ENCODE measurements at places on chromosomes 12 and 14.

DNA sequence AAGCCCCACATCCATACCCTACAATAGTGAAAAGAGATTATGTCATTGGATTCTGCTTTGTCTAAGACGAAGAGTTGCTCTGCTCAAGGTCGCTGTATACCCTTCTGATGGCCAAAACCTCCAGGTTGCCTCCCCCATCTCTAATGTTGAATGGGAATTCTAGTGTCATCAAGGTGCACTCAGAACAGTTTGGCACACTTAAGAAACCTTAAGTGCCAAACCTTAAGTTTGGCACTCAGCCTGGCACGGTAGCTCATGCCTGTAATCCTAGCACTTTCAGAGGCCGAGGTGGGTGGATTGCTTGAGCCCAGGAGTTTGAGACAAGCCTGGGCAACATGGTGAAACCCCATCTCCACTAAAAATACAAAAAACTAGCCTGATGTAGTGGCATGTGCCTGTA lies 1245.6 kb upstream of the SEL1L start:
- DNase-seq, result no peak

GRCh38 chr14:93029417-93029816 lies 86.3 kb downstream of the ITPK1 start:
- DNase-seq, result no peak

DNA sequence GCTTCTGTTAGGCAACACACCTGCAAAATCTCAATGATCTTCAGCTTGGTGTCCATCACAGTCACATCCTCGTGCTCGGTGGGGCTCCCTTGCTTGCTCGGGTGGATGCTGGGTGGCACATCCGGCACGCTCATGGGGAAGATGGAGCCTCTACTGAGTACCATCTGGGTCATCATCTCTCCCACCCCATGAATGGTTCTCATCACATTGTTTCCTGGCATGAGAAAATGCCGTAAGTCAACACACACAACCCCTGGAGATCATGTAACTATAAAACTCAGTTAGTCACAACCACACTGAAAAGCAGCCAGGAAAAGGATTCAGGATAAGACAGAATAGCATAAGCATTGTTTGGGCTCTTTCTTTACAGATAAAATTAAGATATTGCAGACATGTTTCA lies 201.1 kb downstream of the ITPR2 start:
- DNase-seq, result no peak

DNA sequence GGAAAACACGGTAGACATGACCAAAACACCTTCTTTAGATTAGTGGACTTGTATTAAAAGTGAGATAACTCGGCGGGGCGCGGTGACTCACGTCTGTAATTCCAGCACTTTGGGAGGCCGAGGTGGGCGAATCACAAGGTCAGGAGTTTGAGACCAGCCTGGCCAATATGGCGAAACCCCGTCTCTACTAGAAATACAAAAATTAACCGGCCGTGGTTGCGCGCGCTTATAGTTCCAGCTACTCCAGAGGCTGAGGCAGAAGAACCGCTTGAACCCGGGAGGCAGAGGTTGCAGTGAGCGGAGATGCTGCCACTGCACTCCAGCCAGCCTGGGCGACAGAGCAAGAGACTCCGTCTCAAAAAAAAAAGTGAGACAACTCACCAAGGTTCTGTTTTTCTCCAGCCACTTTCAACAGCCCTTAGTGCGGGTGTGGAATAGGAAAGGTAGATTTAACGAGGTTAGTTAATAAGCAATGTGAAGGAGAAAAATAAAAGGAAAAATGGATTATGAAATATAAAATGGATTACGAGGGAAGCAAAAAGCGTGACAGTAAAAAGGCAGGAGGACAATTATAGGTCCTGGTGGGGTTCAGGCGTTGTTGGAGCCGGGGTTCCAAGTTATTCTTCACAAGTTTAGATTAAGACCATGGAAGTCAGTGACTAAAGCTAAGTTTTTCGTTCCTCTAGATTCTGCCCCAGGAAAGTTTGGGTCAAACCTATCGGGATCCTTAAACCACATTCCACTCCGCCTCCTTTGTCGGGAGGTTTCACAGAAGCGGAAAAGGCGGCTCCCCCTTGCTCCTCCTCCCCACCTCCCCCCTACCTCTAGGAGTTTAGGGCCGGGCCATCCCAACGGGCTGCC lies 534 bp downstream of the PPP2R3C start:
- no peak for DNase-seq

DNA sequence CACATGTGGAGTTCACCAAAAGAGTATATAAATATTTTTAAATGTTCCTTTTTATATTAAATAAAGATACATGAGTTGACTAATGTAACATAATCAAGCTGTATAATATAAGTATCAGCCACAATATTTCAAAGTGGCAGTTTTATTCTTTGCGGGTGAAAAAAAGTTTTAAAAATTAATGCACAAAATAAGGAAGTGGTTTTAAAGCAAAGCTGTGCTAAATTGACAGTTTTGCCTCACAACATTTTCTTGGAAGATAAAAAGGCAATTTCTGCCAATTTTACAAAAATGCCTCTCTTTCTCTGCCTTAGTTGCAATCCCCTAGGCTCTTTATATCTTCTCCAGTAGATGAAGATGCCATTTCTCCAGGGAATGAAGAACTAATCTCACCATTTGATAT lies 719.1 kb downstream of the C12orf50 start:
- DNase-seq, result no peak

- DNase-seq, result no peak
Observed at GRCh38 chr12:81888961-81889360, 129.8 kb upstream of the PPFIA2 start.

- DNase-seq, result no peak
Observed at GRCh38 chr14:49420201-49420600, 166.0 kb downstream of the RPS29 start.

GRCh38 chr12:53513712-53514410 lies 6.6 kb upstream of the NPFF start:
- DNase-seq, result no peak

GRCh38 chr14:53628732-53629430 lies 327.7 kb downstream of the BMP4 start:
- no peak for DNase-seq

DNA sequence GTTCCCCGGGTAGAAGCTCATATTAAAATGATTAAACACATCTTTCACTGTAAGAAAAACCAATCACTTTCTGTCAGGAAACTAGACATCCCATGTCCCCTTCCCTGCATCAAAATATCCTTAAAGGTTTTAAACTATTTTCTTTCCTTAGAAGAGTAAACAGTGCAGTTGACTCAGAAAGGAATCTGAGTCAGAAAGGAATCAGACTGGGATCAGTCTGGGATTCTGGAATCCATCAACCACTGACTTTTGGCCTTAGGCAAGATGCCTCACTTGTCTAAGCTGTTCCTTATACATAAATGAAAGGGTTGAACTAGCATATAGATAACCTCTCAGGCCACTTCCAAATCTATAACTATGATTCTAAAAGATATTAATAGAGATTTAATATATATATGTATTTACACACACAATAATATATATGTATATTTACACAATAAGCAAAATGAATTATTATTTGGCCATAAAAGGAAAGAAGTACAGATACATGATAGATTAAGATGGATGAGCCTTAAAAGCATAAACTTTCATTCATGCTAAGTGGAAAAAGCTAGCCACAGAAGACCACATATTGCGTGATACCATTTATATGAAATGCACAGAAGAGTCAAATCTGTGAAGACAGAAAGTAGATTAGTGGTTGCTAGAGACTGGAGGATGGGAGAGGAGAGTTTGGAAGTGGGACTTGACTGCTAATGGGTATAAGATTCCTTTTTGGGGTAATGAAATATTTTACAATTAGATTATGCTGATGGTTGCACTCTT lies 114.4 kb downstream of the SLC38A1 start:
- no peak for DNase-seq

DNA sequence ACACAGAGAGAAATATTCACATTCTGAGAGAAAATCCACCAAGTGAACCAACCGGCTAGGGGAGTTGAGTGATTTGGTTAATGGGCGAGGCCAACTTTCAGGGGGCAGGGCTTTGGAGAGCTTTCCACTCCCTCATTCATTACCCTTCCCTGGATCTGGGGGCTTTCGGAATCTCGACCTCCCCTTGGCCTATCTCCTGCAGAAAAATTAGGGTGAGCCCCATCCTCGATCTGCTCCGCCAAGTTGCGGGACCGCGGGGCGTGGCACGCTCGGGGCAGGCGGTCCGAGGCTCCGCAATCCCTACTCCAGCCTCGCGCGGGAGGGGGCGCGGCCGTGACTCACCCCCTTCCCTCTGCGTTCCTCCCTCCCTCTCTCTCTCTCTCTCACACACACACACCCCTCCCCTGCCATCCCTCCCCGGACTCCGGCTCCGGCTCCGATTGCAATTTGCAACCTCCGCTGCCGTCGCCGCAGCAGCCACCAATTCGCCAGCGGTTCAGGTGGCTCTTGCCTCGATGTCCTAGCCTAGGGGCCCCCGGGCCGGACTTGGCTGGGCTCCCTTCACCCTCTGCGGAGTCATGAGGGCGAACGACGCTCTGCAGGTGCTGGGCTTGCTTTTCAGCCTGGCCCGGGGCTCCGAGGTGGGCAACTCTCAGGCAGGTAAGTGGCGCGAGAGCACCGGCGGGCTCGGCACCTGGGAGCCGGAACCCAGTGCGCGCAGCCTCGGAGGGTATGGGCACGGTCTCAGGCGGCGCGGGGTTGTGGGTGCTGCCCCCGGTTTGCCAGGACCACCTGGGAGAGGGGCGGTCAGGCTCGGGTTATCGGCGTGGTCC lies at the start of gene ERBB3:
TSS of gene ERBB3 (plus strand) at position 443 of the 833 bp plus-strand sequence. CDS start at position 579, 136 bp downstream.
- DNase-seq, result peak; percentile 61

DNA sequence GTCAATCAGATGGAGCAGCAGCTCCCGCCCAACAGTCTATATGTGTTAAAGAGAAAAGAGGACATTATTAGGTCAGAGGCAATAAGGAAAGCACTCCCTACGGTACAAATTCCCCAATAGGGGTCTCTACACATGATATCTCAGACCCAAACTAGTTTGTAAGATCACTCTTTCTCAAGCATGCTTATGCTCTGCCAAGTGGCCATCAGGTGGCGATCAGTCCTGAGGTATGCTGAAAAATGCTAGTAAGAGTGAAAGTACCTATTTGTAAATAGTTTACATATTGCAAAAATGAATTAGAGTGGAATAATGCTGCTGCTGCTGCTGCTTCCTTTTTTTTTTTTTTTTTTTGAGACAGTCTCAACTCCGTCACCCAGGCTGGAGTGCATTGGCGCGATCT lies 61.0 kb downstream of the CPM start:
- DNase-seq, result no peak

GRCh38 chr12:112473056-112473455 lies 54.3 kb downstream of the PTPN11 start:
- no peak for DNase-seq

- no peak for DNase-seq
Observed at GRCh38 chr12:112386726-112387125, 4.5 kb upstream of the HECTD4 start.

GRCh38 chr14:74278080-74278479 lies 24.7 kb downstream of the ABCD4 start:
- DNase-seq, result no peak

DNA sequence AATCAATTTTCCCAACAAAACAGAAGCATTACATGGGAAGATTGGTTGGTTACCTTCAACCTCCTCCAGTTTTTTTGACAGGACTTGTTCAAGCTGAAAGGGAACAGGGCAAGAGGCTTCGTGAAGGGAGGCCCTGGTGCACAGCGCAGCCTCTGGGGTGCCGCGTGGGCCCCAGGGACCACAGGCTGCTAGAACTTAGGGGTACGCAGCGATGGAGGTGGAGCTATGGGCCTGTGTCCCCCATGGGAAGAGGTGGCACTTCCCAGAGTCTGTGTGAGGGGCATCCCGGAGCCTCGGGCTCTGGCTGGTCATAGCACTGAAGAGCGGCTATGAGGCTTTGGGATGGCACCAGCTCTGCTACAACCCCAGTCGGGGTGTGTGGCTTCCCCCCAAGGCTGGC lies 22.1 kb upstream of the BTBD6 start:
- DNase-seq, result no peak

GRCh38 chr14:77313371-77313770 lies 7.3 kb downstream of the POMT2 start:
- DNase-seq, result no peak

DNA sequence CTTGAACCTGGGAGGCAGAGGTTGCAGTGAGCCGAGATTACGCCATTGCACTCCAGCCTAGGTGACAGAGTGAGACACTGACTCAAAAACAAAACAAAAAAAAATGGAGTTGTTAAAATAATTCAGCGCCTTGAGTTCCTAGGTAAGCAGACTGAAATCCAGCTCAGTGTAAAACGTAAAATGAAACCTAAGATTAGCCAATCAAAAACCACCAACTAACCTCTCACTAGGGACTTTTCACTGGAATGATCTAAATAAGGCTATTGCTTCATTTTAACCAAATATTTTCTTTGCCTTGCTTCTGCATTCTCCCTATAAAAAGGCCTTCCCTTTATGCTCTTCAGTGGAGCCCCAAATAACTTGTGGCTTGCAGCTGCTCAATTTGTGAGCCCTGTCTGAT lies 91.6 kb upstream of the HIF1A start:
- no peak for DNase-seq

- no peak for DNase-seq
Observed at GRCh38 chr12:12482959-12483358, 79.7 kb downstream of the DUSP16 start.

- DNase-seq, result no peak
Observed at GRCh38 chr12:81386101-81386500, 308.2 kb downstream of the ACSS3 start.

DNA sequence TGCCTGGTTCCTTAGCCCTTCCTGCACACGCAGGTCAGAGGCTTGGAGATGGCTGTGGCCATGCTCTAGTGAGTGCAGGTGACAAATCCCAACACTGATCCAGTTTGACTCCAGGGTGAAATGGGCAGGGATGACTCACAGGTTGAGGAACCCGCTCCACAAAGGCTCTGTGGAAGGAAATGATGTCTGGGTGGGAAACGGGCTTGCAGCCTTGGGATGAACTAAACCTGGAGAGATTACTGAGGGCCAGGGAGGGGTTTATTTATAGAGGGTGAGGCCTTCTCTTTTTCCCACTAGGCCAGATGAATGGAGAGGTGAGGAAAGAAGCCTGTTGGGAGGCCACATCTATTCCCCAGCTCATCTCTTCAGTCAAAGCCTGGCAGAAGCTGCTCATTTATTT lies 29.3 kb upstream of the EMP1 start:
- no peak for DNase-seq

DNA sequence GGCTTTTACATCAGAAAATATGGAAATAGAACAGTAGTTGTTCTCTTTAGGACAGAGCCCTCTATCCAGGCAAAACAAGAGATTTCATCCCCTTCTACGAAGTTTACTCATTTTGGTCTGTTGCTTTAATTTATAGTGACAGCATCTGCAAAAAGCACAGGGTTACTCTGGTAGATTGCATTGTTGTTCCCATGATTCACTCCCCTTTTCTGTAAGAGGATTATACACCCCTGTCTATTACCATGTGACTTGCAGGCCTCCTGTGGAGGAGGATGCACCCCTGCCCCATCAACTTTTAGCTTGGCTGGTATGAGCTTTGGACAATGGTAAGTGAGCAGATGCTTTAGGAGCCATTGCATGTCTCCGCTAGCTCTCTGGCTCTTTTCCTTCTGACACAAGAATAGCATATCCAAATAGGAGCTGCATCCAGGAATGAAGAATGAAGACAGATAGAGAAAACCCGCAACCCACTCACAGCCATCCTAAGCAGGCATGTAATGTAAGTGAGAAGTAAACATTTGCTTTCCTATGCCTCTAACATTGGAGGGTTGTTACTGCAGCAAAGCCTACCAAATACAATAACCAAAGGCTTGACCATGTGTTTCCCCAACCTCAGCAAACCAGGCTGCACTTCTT lies 304.2 kb downstream of the AKAP6 start:
- DNase-seq, result no peak

- no peak for DNase-seq
Observed at GRCh38 chr14:100981809-100982208, 78.3 kb upstream of the RTL1 start.

Measured in GM12891 (cell line).